ENCODE measurements at places on chromosomes 16 and 17.

DNA sequence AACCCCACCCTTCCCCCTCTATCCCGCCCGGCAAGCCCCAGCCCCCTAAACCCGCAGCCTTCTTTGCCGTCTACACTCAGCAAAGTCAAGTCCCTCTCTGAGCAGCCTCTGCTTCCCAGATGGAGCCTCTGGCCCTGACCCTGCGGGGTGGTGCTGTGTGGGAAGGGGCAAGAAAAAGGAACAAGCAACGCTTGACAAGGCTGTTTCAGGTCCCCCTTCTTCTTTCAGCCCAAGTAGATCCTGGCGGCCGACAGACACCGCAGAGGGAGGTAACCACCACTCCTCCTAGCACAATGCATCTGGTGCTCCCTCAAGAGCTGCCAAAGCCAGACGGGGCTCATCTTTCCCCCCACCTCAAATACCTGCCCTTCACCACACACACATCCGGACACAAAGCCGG, 178.3 kb downstream of the ENGASE start:
- DNase-seq = no peak

- no peak for DNase-seq
These were observed 471.2 kb upstream of the HSBP1 start for GRCh38 chr16:83336603-83337002.

DNA sequence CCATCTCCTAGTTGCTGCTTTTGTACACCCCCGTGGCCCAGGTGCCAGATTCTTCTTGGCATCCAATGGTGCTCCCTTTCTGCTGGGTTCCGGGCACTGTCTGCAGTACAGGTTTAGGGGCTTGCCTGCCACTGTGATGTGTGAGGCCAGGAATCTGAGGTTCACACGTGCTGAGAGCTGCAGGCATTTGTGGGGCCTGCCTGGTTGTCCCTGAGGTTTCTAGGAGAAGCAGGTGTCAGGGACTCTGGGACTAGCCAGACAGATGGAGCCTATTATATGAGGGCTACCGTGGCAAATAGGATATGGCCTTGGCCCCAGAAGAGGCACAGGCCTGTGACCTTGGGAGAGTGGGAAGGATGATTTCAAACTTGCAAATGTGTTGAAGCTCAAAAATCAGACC, 29.3 kb downstream of the NDEL1 start:
- no peak for DNase-seq

- peak; percentile 78 for DNase-seq
These were observed 117.7 kb downstream of the WSCD1 start for GRCh38 chr17:6187836-6188235.

DNA sequence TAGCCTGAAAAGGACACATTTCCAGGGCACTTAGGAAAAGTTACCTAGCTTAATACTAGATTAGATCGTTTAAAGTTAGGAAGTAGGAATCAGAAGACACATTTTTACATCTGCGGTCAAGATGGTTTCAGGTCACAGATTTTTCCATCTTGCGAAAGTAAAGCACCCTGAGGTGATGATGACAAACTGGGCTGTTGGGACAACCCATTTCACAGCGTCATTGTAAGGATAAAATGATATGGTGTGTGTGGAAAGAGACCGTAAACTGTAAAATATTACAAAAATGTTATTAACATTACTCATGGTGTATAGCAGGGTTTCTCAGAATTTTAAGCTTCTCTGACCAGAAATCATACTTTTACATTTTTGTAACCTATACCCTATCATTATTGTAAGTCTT, 10.1 kb upstream of the MAP2K6 start:
- DNase-seq = no peak

GRCh38 chr16:59410451-59410850, 676.3 kb upstream of the GOT2 start:
- no peak for DNase-seq

DNA sequence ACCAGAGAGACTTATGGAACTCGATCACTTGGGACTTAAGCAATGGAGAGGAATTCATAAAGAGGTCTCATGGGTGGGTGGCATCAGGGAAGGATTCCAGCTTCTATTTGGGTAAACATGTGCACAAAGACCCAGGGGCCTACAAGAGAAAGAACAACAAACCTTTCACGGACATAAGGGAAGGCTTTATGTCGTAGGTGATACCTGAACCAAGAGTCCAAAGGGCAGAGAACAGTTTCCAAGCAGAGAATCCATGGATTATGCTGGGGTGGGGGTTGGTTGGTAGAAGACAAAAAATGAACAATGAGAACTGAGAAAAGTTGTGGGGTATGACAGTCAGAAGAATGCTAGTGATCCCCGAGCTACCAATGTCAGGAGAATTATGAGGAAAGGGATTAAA, 119.8 kb downstream of the CNTNAP4 start:
- no peak for DNase-seq

DNA sequence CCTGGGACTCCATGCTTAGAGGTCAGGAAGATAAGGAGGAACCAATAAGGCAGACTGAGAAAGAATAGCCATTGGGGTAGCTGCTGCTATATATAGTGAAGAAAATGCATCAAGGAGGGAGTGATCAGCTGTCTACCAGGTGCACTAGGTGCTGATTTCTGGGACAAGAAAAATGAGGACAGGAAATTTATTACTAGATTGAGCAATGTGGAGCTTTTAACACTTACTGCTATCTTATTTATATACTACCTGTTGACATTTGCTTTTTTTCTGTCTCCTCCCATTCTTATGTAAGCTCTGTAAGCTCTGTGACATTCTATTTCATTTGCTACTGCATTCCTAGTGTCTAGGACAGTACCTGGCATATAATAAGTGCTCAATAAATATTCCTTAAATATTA, 53.7 kb upstream of the DHX40 start:
- DNase-seq = no peak

GRCh38 chr16:49578435-49579024, 204.9 kb downstream of the C16orf78 start:
- no peak for DNase-seq

DNA sequence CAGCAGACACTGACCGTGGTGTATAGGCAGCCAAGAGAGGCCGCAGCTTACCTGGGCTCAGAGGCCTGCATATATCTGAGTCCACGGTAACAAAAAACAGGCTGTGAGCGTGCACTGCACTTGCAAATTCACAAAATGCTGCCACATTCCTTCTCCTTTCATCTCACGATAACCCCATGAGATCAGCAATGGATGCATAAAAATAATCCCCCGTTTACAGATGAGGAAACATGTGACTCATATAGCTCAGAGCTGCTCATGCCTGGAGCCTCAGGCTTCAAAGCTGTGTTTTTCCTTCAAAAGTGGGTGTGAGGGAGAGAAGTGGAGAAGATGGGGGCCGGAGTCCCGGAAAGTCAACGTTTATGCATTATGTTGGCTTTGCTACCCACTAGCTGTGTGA, 118.3 kb upstream of the FOXF1 start:
- no peak for DNase-seq

GRCh38 chr16:85202051-85202601, 89.9 kb upstream of the CIBAR2 start:
- DNase-seq = no peak

DNA sequence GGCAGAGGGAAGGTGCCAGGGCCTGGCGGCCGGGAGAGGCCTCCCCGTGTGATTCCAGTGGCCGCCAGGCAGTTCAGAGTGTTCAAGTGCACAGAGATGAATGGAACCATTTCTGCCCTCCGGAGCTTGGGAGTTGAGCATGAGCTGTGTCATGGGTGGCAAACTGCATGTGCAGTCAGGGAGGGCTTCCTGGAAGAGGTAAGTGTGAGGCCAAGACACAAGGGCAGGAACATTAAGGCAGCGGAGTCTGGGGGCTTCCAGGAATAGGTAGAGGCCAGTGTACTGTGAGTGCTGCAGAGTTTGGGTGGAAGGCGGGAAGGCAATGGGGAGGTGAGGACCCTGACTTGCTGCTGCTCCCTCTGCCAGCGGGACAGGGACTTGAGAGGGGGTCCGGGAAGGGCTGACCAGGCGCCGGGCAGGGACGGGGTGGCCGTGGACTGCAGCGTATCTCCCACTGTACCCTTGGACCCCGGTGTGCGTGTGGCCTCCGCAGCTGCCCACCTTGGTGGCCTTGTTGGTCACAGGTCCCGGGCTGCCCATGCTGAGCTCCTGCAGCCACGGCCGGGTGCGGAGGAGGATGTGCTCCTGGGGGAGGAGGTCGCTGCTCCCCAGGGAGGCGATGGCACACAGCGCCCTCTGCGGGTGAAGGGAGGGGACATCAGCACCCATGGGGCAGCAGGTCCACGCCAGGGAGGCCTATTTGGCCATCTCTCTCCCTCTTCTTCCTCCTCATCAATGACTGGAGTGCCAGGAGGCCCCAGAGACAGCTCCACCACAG, 7.5 kb upstream of the CEP131 start:
- no peak for DNase-seq

DNA sequence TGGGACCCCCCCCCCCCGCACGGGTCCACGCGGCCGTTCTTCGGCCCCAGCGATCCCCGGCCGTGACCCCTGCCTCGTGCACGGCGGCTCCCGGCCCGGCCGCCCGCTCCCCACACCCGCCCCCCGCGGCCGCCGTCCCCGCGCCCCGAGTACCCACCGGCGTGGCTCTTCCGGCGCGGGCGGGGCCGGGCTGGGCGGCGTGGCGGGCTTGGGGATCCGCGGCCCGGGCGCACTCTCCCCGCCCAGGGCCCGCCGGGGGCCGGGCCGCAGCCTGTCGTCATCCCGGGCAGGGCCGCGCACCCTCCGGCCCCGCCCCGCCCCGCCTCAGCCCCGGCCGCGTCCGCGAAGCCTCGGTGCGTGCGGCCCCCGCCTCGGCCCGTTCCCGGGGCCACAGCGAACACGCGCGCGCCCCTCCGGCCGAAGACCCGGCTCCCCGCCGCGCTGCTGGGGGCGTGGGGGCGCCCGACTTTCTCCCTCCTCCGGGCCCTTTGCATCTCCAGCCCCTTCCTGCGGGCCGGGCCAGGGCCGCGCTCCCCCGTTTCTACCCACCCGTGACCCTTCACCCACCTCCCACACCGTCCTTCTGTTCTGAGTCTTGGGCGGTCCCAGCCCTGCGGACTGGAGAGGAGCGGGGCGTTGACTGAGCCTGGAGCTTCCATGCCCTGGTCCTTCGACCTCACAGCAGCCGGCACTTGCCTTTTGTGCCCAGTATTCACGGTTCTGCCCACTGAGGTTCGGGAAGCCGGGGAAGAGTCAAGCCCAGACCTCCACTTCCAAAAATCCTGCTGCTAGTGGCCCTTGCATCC, 840 bp downstream of the MYO1C start:
- DNase-seq = no peak

- peak; percentile 93 for DNase-seq
These were observed 141.0 kb upstream of the KCNJ18 start for GRCh38 chr17:21551081-21551881.

DNA sequence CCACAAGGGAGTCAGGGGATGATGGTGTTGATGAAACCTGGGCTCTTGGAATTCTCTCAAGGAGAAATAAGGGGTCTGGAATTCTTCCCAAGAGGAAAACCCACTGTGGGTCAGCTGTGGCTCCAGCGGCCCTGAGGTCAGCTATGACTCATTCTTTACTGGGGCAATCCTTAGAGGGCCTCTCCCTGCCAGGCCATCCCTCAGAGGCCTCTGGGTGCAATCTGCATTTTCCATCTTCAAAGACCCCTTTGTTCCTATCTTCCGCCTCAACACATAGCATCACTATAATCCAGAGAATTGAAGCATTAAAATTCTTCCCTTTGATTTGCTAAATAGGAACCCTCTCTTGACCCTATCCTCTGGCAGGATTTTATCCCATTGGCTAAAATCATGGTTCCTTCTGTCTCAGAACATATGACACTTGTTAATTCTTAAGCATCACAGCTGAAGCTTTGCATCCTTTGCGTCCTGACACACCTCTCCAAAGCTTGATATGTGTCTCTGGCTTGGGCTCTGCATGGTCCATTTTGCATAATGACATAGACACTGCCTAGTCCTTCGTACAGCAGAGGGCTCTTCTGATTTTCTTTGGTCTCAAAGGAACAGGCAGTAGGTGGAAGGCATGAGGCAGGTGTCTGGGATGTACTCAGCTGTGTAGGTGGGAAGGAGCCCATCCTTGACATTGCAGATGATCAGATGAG, 4.4 kb upstream of the KRT37 start:
- no peak for DNase-seq

GRCh38 chr17:75839942-75840798, 4.0 kb downstream of the UNC13D start:
- DNase-seq = no peak

GRCh38 chr17:73875346-73875745, 231.1 kb upstream of the SDK2 start:
- DNase-seq = no peak

- DNase-seq = peak; percentile 65
These were observed 13.1 kb downstream of the TEKT5 start for GRCh38 chr16:10681310-10682308.

Measured in mesenteric fat pad (tissue), 1 donor.